Naive thymus-derived CD8-positive, alpha-beta T cell (primary cell): ENCODE measurements at places on chromosomes 2 and 18. TPM values are rescaled to one million over a fixed set of nuclear protein-coding genes. Genes with fewer than 3 reads are reported as not detected.

Gene MC2R
- not detected for total RNA-seq

GRCh38 chr2:38533180-38533579 is 69.5 kb downstream of the HNRNPLL start:
- peaks cover 5% of the 10 kb centered on the region for H3K4me1 ChIP-seq
- no peak for DNase-seq
- peaks cover 38% of the 10 kb centered on the region for H3K27me3 ChIP-seq
- no peak overlapping the region for H3K4me3 ChIP-seq
- no peaks in the 10 kb centered on the region for H3K36me3 ChIP-seq
- no peak overlapping the region for H3K27ac ChIP-seq

GRCh38 chr18:42185486-42185885 is 230.5 kb downstream of the PIK3C3 start:
- H3K4me1 ChIP-seq, result no peaks in the 10 kb centered on the region
- H3K4me3 ChIP-seq, result no peak overlapping the region
- no peak overlapping the region for H3K27ac ChIP-seq

Gene IL36RN
- not detected for total RNA-seq

DNA sequence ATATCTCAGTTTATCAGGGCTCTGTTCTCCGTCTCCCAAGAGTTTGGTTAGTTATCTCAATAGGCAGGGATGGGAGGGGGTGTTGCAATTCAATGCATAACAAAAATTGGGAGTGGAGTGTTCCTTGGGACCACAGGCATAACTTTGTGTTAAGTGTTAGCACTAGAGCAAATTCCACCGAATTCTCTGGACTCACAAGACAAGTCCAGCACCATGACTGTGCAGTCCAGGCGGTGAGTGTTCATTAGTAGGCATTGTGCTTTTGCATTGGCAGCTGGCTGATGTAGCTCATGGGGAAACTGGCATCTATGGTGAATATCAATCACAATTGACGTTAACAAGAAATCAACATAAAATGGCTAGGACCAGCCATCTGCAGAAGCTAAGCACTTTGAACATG is 79.0 kb upstream of the CABLES1 start:
- no peak overlapping the region for H3K27ac ChIP-seq
- H3K4me1 ChIP-seq, result no peaks in the 10 kb centered on the region
- no peak overlapping the region for H3K4me3 ChIP-seq
- peaks cover 4% of the 10 kb centered on the region for H3K27me3 ChIP-seq
- no peaks in the 10 kb centered on the region for H3K36me3 ChIP-seq
- no peak for DNase-seq

Gene CFAP221
- not detected for total RNA-seq

GRCh38 chr2:105786231-105787230 is 41.8 kb downstream of the NCK2 start:
- DNase-seq, result no peak
- peak overlapping the region; percentile 92 for H3K27ac ChIP-seq
- peaks cover 16% of the 10 kb centered on the region for H3K36me3 ChIP-seq
- H3K27me3 ChIP-seq, result no peaks in the 10 kb centered on the region
- H3K4me1 ChIP-seq, result peaks cover 100% of the 10 kb centered on the region

- H3K27ac ChIP-seq, result no peak overlapping the region
- H3K27me3 ChIP-seq, result no peaks in the 10 kb centered on the region
- H3K36me3 ChIP-seq, result peaks cover 4% of the 10 kb centered on the region
- DNase-seq, result no peak
Observed at GRCh38 chr2:214322662-214323061, 88.2 kb upstream of the VWC2L start.

DNA sequence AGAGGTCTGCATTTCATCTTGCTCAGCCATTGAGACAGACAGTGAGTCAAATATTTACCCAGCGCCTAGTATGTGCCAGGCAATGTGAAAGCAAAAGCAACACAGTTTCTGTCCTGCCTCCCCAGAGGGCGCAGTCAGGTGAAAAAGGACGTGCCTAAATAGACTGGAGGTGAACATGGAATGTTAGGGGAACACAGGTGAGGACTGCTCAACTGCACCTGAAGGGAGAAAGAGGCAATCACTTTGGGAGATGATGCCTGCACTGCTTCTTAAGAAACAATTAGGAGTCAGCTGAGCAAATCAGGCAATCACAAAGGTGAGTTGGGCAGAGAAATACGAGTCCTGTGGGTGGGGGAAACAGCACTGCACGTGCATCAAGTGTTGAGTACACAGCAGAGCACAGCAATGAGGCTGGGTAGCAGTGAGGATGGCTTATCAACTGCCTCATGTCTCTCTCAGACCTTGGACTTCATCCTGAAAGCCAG is 218.3 kb upstream of the SMAD7 start:
- no peak overlapping the region for H3K27ac ChIP-seq
- DNase-seq, result no peak
- H3K27me3 ChIP-seq, result no peaks in the 10 kb centered on the region
- peaks cover 28% of the 10 kb centered on the region for H3K4me1 ChIP-seq
- no peak overlapping the region for H3K4me3 ChIP-seq

Gene STARD6
- not detected for total RNA-seq

GRCh38 chr2:33583194-33583938 is 15.7 kb downstream of the FAM98A start:
- H3K4me3 ChIP-seq, result no peak overlapping the region
- H3K27ac ChIP-seq, result no peak overlapping the region
- no peaks in the 10 kb centered on the region for H3K27me3 ChIP-seq
- peaks cover 14% of the 10 kb centered on the region for H3K4me1 ChIP-seq
- H3K36me3 ChIP-seq, result no peaks in the 10 kb centered on the region

DNA sequence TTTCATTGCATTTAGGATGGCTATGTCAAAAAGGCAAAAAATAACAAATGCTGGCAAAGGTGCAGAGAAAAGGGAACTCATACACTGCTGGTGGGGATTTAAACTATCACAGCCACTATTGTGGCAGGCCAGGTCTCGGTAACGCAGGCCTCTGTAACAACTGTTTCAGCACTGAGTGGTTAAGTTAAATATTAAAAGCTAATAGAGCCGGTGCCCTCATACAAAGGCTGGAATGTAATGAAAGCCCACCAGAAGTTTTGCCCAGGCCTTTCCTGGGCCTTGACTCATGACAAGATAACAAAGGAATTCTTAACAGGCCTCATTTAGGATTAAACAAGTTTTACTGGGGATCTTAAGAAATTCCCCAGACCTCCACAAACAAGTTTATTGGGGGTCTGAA is 10.7 kb downstream of the MERTK start:
- no peak overlapping the region for H3K4me3 ChIP-seq
- DNase-seq, result no peak
- no peaks in the 10 kb centered on the region for H3K27me3 ChIP-seq
- H3K36me3 ChIP-seq, result no peaks in the 10 kb centered on the region
- peaks cover 13% of the 10 kb centered on the region for H3K4me1 ChIP-seq

- H3K36me3 ChIP-seq, result peaks cover 2% of the 10 kb centered on the region
- no peak overlapping the region for H3K4me3 ChIP-seq
- DNase-seq, result no peak
- H3K4me1 ChIP-seq, result peaks cover 3% of the 10 kb centered on the region
Observed at GRCh38 chr2:160859096-160859495, 301.1 kb upstream of the TANK start.

GRCh38 chr2:10277293-10278028 is 25.2 kb upstream of the HPCAL1 start:
- H3K27ac ChIP-seq, result no peak overlapping the region
- no peaks in the 10 kb centered on the region for H3K36me3 ChIP-seq
- DNase-seq, result no peak

DNA sequence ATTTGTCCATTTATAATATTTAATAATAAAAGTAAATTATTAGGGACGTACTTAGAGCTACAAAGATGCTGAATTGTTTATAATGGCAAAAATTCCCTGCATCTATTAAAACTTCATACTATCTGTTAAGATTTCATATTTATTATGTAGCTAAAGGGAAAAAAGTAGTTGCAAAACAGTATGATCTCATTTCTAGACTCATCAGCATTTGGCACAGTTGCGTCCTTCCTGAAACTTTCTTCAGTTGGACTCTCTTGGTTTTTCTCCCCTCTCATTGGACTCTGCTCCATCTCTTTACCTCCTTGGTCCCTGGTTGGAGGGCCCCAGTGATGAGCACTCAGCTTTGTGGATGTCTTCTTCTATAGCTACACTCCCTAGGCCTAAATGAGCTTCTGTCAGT is 99.6 kb downstream of the TMEM247 start:
- no peaks in the 10 kb centered on the region for H3K36me3 ChIP-seq
- no peak overlapping the region for H3K27ac ChIP-seq
- H3K4me1 ChIP-seq, result peaks cover 10% of the 10 kb centered on the region
- no peak for DNase-seq

DNA sequence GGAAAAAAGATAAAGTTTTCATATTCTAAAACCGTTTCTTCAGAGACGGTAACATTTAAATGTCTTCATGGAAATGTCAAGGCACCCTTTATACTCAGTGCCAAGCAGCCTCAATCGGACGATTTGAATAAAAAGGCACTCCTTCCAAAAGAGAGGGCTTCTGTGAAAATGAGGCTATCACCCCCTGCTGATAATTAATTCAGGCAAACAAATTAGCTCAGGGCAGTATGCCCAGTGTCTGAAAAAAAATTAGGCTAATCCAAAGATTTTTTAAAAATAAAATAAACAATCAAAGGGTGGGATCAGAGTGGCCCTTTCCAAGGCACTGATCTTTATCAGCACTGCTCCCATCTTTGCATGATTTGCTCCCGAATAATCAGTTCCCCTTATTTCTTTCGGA is 151.0 kb upstream of the PID1 start:
- no peaks in the 10 kb centered on the region for H3K36me3 ChIP-seq
- H3K4me3 ChIP-seq, result no peak overlapping the region
- H3K27me3 ChIP-seq, result peaks cover 33% of the 10 kb centered on the region
- H3K4me1 ChIP-seq, result no peaks in the 10 kb centered on the region
- no peak overlapping the region for H3K27ac ChIP-seq

DNA sequence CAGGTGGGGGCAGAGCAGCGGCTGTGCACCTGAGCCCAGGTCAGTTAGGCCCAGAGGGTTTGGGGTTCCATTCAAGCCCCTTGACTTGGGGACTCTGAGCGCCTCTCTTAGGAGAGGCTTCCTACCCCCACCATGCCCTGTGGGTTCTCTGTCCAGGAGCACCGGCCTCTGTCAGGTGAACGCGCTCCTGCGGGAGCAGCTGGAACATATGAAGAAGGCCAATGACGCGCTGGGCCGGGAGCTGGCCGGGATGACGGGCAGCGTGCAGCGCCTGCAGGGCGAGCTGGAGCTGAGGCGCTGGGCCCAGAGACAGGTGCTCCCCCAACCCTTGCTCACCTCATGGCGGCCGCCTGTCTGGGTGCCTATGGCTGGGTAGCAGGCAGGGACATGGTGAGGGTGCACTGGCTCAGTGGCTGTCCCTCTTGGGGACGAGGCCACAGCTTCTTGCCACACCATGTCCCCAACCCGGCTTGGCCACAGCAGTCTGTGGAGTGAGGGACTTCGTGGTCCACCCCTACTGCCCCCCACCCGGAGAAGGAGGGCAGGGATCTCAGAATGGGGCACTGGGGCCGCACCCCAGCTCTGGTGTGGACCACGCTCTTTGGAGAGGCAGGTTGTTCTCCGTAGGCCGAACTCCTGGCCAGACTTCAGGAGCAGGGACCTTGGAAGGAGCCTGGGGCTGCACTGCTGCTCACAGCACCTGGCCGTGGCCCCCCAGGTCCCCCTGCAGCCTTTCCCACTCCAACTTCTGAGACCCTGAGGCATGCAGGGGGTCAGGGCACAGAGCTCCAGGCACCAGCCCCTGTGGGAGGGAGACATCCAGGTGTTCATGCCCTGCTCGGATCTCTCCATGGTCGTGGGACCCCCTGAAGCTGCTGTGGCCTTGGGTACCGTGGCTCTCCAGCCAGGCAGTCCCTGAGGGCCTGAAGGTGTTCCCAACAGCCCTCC is 19.7 kb downstream of the CROCC2 start:
- peaks cover 11% of the 10 kb centered on the region for H3K27me3 ChIP-seq
- DNase-seq, result peak; percentile 15
- no peak overlapping the region for H3K4me3 ChIP-seq
- H3K36me3 ChIP-seq, result no peaks in the 10 kb centered on the region

DNA sequence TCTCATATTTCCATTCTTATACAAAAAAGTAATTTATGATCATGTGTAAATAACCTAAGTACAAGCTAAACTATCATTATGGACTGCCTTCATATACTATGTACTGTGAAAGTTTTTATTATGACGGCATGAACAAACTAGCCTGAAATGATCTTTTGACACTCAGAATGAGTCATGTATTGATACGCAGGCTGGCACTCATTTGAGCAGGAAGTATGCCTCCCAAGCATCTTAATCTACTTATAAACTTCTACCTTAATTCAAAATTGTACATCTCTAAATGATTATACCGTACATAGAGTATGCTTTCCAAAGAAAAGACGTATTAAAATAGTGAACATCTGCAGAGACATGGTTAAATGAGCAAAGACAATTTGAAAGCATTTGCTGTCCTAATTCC is 207.1 kb upstream of the SPOPL start:
- H3K4me3 ChIP-seq, result no peak overlapping the region
- H3K27me3 ChIP-seq, result no peaks in the 10 kb centered on the region
- H3K36me3 ChIP-seq, result no peaks in the 10 kb centered on the region
- DNase-seq, result no peak
- no peak overlapping the region for H3K27ac ChIP-seq

GRCh38 chr18:49028091-49028490 is 77.3 kb upstream of the SMAD7 start:
- no peak for DNase-seq
- no peak overlapping the region for H3K27ac ChIP-seq
- H3K4me3 ChIP-seq, result no peak overlapping the region
- peaks cover 8% of the 10 kb centered on the region for H3K27me3 ChIP-seq
- H3K4me1 ChIP-seq, result peaks cover 24% of the 10 kb centered on the region
- no peaks in the 10 kb centered on the region for H3K36me3 ChIP-seq

GRCh38 chr18:8942021-8942908 is 160.2 kb upstream of the NDUFV2 start:
- H3K4me3 ChIP-seq, result no peak overlapping the region
- H3K27me3 ChIP-seq, result peaks cover 3% of the 10 kb centered on the region
- no peak for DNase-seq
- H3K4me1 ChIP-seq, result no peaks in the 10 kb centered on the region
- H3K27ac ChIP-seq, result no peak overlapping the region

- H3K27me3 ChIP-seq, result no peaks in the 10 kb centered on the region
- H3K27ac ChIP-seq, result no peak overlapping the region
- no peak overlapping the region for H3K4me3 ChIP-seq
- peaks cover 6% of the 10 kb centered on the region for H3K36me3 ChIP-seq
- peaks cover 49% of the 10 kb centered on the region for H3K4me1 ChIP-seq
Observed at GRCh38 chr2:84785950-84786349, 94.9 kb downstream of the TRABD2A start.

GRCh38 chr18:14978962-14979535 is 231.1 kb downstream of the ANKRD30B start:
- no peak overlapping the region for H3K27ac ChIP-seq
- H3K4me1 ChIP-seq, result no peaks in the 10 kb centered on the region
- no peak for DNase-seq
- H3K4me3 ChIP-seq, result no peak overlapping the region
- no peaks in the 10 kb centered on the region for H3K27me3 ChIP-seq

Gene HRH4
- not detected for total RNA-seq
